Hematopoietic multipotent progenitor cell (in vitro differentiated cells): ENCODE measurements at places on chromosomes 16 and 17. TPM values are rescaled to one million over a fixed set of nuclear protein-coding genes. Genes with fewer than 3 reads are reported as not detected.

GRCh38 chr16:55052741-55053415 is 122.2 kb downstream of the IRX5 start:
- DNase-seq = no peak

DNA sequence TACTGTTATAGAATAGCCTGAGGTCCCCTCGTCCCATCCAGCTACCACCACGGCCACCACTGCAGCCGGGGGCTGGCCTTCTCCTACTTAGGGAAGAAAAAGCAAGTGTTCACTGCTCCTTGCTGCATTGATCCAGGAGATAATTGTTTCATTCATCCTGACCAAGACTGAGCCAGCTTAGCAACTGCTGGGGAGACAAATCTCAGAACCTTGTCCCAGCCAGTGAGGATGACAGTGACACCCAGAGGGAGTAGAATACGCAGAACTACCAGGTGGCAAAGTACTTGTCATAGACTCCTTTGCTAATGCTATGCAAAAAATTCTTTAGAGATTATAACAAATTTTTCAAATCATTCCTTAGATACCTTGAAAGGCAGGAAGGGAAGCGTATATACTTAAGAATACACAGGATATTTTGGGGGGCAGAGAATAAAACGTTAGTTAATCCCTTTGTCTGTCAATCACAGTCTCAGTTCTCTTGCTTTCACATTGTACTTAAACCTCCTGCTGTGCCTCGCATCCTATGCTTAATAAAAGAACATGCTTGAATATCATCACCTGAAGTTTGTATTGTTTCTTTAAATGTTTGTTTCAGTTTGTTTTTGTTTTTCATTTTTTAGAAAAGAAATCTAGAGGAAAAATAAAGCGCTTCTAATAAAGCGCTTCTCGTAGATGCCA is 388.3 kb downstream of the MAF start:
- DNase-seq = no peak

DNA sequence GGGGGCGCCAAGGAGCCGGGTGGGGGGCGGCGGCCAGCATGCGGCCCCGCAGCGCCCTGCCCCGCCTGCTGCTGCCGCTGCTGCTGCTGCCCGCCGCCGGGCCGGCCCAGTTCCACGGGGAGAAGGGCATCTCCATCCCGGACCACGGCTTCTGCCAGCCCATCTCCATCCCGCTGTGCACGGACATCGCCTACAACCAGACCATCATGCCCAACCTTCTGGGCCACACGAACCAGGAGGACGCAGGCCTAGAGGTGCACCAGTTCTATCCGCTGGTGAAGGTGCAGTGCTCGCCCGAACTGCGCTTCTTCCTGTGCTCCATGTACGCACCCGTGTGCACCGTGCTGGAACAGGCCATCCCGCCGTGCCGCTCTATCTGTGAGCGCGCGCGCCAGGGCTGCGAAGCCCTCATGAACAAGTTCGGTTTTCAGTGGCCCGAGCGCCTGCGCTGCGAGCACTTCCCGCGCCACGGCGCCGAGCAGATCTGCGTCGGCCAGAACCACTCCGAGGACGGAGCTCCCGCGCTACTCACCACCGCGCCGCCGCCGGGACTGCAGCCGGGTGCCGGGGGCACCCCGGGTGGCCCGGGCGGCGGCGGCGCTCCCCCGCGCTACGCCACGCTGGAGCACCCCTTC is 484 bp downstream of the FZD2 start:
- DNase-seq = no peak

DNA sequence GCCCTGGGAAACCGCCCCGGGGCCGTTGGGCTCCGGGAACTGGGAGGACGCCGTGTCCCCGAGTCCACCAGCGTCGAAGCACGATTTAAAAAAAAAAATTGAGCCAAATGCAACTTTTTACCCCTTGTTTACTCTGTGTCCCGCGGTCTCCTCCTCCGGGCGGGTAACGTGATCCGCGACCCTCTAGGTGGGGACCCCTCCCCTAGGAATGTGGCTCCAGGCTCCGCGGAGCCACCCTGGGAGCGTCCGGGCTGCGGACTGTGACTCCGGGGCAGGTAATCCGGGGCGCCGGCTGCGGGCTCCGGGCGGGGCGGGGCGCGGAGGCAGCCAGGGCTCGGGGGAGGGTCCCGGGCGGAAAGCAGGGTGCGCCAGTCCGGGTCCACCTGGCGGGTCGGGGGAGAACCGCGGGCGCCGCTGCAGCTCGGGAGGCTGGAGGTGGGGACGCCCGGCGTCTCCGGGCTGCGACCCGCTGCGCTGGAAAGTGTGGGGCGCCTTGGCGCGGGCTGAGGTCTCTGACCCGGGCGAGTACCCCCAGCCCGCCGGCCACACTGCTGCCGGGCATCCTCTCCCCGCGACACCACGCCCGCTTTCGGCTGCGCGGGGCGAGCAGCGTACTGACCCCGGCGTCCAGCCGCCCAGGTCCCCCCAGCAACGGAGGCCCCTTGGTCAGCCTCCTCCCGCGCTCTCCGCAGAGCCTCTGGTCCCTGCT is 852 bp upstream of the HELZ start:
- DNase-seq = no peak

- DNase-seq = peak; percentile 36
Measured at GRCh38 chr17:79082311-79083190, 7.9 kb downstream of the ENGASE start.

- no peak for DNase-seq
Measured at GRCh38 chr17:27951872-27952271, 58.7 kb upstream of the LYRM9 start.

DNA sequence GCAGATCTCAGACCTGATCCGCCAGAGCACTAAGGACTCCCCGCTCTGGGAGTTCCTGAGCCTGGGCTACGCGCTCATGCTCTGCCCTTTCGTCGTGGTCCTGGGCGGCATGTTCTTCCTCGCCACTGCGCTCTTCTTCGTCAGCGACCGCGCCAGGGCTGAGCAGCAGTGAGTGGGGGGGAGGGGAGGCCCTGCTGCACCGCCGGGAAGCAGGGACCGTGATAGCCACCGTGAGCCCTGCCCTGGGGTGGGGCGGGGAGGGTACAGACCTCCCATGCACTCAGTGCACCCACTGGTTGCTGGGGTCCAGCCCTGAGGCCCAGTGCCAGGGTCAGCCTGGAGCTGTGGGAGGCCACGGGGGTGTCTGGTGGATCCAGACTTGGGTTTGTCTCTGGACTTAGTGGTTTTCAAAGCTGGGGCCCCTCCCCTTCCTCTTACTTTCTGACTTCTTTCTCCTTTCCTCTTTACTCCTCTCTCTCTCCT is 18.9 kb downstream of the MYBBP1A start:
- DNase-seq = no peak

The PRKCB gene
- 71.6 TPM for total RNA-seq
